ENCODE measurements at places on chromosomes 2 and 18.
A peak's percentile ranks its signal among the peaks of the same experiment; 100 is the strongest.

- DNase-seq = no peak
Measured at GRCh38 chr18:38244480-38244879, 678.9 kb upstream of the CELF4 start.

DNA sequence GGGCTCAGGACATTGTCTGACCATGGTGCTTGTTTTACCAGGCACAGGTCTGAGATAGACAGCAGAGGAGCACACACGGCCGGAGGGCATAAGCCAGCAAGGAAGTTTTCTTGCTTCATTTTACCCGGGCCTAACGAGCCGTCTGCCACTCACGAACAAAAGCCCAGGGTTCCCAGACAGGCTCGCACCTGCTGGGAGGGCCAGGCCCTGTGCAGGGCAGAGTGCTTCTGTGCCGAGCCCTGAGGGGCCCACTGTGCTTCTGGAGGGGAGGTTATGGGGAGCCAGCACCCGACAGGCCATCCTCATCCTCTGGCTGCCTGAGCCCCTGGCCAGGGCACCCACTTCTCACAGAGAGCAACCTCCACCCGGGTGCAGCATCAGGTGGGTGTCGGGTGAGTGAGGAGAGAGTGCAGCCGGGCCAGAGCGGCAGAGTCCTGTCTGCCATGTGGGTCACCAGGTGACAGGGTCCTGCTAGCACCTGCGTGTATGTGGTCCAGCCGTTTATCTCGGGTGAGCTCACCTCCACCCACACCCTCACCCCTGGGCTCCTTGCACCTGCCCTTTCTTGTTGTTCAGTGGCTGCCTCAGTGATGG lies 297.9 kb downstream of the NDUFA10 start:
- no peak for DNase-seq

- DNase-seq = no peak
Measured at GRCh38 chr2:240327566-240327965, 107.9 kb upstream of the GPC1 start.

GRCh38 chr2:64781711-64782390 lies 128.1 kb upstream of the SERTAD2 start:
- DNase-seq = peak; percentile 31

- no peak for DNase-seq
Measured at GRCh38 chr2:12978066-12978835, 261.5 kb downstream of the TRIB2 start.

DNA sequence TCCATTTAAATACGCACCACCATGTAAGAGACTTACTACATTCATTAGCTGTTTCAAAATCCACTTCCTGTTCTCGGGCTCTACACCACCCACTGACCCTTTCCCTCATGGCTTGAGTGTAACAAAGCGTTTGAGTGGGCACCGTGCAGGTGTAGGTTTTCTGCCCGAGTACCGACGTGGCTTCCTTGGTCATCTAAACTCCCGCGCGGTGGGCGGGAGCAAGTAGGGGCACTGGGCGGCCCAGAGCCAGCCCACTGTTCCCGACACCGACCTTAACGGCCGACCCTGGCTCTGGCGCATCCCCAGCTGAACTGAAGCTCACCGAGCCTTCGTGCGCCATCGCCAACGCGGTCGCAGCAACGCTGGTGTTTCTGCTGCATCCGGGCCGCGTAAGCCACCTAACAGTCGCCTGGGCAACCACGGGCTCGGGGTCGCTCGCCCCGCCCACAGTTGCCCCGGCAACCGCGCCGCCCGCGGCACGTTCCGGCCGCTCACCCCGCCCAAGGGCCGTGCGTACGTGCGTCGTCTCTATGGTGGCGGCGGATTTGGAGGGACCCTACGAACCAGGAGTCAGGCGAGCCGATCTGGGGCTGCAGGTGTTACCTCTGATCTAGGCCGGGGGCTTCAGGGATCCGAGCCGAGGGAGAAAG lies at the start of the genes C2orf81 and WDR54:
TSS of gene C2orf81 (minus strand) at position 399 of the 650 bp plus-strand sequence. CDS start at position 340, 59 bp downstream.
TSS of gene WDR54 (plus strand) at position 510 of the 650 bp plus-strand sequence. CDS start 424 bp downstream, outside the sequence.
- peak; percentile 93 for DNase-seq

GRCh38 chr18:36771245-36771644 lies 57.6 kb downstream of the TPGS2 start:
- no peak for DNase-seq

DNA sequence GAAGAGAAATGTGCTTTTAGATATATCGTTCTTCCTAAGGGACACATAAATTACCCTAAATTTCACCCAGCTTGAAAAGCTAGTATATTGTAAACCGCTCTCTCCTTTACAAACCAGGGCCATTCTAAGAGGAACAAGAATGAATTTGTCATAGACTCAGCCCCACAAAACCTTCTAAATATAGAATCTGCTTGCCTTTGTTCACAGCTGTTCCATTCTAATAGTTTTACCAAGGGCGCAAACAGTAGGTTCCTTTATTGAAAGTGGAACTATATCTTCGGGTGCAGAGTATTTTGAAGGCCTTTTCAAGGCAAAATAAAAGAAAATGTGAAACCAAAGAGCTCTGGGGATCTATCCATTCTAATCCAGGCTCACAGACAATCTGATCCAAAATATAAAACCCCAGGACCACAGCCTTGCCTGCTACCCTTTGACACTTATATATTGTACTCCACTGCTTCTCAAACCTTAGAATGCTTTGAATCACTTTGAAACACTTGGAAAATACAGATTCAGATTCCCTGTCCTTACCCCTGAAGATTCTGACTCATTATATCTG lies 316.8 kb downstream of the PAX3 start:
- DNase-seq = no peak

DNA sequence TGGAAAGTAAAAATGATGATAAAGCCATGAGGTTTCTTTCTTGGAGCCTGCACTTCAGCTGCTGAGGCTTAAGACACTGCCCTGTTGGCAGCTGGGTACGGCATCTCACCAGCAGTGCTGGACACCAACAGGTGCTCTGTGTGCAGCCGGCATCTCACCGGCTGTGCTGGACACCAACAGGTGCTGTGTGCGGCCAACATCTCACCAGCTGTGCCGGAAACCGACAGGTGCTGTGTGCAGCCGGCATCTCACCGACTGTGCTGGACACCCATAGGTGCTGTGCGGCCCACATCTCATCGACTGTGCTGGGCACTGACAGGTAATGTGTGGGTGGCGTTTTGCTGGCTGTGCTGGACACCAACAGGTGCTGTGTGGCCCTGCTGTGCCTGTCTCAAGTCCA lies 190.8 kb downstream of the TMEM18 start:
- no peak for DNase-seq

DNA sequence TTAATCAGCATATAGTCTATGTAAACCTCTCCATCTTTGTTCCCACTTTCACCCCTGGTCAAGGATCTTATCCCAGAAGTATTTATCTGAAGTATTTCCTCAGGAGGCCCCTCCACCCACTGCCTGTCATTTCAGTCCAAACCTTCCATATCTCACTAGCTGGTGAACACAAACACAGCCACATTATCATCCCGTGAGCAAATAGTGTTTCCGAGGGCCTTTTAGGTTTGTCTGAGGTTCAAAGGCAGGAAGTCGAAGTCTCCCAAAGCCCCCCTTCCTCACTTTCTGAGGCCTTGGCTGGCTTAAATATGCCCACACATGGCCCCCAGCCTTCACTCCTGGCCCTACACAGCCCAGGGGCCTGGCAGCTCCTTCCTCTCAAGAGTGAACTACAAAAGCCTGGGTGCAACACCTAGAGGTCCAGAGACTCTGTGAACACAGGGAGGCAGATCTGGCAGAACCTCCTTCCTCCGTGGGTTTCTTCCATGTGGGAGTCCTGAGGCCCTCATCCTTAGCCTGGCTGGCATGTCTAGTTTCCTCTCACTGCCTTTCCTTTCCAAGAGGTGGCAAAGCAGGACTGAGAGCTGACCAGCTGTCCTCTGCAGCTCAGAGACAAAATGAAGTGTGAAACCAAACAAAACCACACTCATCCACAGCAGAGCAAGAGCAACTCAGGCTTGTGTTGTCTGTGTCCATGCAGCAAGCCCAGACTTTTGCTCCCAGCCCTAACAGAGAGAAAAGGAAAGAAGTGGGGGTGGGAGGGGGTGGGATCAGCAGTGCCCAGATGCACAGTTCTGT lies 264.2 kb downstream of the SS18 start:
- DNase-seq = no peak

DNA sequence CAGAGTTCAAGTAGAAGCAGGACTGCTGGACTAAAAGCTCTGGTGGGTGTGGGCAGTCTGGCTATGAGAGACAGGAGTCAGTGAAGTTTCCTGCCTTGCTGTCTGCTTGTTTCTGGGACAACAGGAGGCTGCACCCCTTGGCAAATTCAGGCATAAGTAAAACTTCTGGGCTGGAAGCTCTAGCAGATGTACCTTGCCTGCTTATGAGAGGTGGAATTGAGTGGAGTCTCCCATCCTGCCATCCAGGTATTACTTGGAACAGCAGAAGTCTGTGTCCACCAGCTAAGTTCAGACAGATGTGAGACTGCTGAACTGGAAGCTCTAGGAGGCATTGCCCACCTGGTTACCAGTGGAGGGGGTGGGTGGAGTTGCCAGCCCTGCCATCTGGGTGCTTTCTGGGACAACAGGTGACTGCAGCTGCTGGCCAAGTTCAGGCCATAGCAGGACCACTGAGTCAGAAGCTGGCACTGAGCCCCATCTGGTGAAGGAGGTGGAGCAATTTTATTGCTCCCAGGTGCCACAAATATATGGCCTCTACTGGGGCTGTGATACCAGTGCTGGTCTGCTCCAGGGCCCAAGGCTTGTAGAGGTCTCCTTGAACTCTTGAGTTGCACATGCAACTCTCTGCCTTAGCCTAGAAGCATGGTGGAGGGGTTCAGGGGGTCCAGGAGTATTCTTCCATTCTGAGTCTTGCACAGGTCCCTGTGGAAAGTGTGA lies 199.4 kb upstream of the FN1 start:
- no peak for DNase-seq

DNA sequence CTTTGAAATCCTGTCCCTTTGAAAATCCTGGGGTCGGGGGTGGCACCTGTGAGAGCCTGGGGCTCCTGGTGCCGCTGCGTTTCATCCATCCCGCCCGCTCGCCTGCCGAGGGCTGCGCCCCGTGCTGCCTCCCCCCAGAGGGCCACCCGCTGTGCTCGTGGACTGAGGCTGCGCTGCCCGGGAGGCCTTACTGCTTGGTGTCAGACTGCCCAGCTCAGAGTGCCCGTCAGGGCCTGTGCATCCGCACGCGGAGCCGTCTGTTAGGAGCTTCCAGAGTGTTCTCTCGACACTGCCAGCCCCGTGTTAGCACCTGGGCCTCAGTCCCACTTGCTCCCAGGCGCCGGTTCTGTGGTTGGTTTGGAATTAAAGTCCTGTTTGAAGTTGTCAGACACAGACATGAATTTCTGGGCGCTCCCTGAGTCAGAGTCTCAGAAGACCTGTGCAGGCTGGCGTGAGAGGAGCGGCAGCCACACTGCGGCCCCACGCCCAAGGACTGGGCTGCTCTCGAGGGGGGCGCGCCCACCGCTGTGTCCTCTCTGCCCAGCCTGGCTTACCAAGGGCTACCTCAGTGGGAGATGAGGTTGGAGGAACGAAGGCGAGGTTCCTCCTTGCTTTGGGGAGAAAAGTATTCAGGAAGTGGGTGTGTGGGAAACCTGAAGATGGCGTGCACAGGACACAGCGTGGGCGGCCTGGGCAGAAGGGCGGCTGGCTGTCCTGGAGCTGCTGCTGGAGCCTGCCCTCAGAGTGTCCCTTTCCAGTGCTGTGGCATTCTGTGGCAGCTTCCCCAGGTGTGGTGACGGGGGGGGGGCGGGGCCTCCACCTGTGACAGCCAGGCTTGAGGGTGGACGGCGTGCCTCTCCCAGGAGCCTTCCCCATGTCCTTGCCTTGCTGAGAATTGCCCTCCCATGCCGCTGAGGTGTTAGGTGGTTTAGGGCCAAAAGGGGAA lies 14.1 kb downstream of the DTYMK start:
- no peak for DNase-seq

GRCh38 chr2:95031076-95031725 lies 5.7 kb downstream of the MAL start:
- DNase-seq = no peak

DNA sequence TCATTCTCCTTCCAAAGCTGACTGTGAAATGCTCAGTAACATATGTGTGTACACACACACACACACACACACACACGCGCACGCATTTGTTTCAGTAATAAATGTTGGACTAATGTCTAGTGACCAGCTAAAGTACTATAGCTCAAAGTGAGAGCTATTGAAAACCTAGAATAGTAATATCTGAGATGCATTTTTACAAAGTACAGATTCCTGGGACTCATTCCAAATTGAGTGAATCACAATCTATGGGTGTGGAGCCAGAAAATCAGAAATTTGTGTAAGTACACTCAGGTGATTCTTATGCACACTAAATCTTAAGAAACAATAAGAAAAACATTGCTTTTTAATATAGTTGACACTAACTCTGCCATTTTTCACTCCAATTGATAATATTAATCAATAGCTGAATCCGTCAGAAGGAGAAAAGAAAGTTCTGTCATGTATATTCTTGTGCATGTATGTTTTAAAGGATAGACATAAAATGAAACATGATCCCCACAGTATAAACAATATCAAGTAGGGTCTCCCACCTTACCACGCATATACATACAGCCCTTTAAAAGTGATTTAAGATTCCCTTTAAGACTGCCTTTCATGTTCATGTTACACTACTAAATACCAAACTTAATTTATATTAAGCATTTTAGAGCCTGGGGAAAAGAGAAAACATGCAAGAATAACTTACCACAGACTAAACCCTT lies 123.5 kb downstream of the ATAD2B start:
- peak; percentile 54 for DNase-seq

GRCh38 chr2:5764041-5764440 lies 71.9 kb downstream of the SOX11 start:
- no peak for DNase-seq

DNA sequence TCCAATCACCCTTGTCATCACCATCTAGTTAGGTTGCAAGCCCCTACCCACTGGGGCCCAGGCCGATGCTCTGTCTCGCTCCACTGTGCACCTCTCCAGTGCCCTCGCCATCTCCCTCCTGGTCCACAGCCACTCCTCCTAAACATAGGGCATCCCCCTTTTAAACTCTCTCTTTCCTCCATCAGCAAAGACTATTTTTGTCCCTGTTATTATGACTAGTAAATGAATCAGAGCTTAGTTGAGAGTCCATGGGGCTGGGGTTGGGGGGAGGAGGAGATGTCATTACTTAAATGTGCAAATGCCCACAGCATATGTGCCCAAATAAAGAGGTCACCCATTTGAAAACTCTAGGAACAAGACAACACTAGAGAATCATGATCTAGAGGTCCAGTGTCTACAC lies 167.4 kb downstream of the TRABD2A start:
- peak; percentile 30 for DNase-seq

- no peak for DNase-seq
Measured at GRCh38 chr2:60463249-60463648, 90.2 kb downstream of the BCL11A start.

Data from HT1080 (cell line).